Muscle of leg (tissue), 16 donors: ENCODE measurements at places on chromosomes 3 and 15. TPM values are rescaled to one million over a fixed set of nuclear protein-coding genes. Genes with fewer than 3 reads are reported as not detected.

Gene SQOR
- total RNA-seq = 4.6 TPM

DNA sequence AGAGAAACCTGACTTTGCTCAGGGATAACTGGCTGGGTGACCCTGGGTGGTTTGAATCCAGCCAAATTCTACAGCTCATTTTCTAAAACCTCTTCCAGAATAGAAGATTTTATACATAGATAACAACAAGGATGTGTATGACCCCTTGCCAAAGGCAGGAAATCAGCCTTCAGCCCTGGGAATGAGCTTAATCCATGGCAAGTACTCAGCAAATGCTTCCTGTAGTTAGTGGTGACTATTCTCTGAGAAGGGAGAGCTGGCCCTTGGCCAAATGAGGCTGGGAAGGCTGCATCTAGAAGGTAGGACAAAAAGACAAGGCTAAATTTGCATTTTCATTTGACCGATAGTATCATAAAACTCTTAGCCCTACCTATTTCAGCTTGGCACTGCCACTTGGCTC, 4.6 kb upstream of the HACD3 start:
- peak; percentile 48 for DNase-seq

Gene CFAP44
- total RNA-seq = 5.4 TPM

Gene TM4SF1
- total RNA-seq = 43.4 TPM

- no peak for DNase-seq
Observed at GRCh38 chr15:23567921-23568320, 2.4 kb downstream of the MKRN3 start.

- DNase-seq = no peak
Observed at GRCh38 chr3:775178-775880, 317.5 kb upstream of the CNTN6 start.

Gene CIB1
- total RNA-seq = 13.2 TPM
